Forelimb muscle (tissue), 1 donor: ENCODE measurements at places on chromosomes 11 and 22. TPM values are rescaled to one million over a fixed set of nuclear protein-coding genes. Genes with fewer than 3 reads are reported as not detected.

- DNase-seq, result no peak
Measured at GRCh38 chr11:70716986-70717775, 318.9 kb downstream of the CTTN start.

DNA sequence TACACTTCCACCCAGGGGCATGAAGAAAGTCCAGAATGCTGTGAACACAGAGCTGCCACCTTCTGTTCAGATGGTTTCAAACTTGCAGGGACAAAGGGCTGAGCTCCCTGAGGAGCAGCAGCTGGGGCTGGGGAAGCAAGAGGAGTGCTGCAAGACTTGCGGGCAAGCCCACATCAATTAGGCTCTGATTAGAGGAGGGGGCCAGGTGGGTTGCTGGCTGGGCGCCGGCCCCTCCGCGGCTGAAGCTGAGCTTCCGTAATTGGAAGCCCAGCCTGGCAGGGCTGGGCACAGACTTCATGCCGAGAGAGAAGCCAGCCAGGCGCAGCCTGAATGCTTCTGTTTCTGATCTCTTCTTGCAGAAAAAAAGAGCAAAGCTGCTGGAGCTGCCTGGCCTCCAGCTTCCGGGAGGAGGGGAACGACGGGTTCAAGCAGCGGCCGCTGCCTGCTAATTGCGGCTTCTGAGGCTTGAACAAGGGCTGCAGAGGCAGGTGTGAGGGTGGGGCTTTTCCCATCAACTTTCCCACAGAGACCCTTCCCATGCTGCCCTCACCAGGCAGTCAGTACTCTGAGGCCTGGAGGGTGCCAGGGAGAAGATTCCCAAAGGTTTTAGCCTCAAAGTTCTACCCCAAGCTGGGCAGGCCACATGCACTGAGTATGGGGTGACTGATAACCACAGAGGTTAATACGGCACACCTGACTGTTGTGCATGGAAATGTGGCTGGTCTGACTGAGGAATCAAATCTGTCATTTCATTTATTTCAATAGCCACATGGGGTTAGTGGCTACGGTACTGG is 91.1 kb upstream of the LMO1 start:
- no peak for DNase-seq

DNA sequence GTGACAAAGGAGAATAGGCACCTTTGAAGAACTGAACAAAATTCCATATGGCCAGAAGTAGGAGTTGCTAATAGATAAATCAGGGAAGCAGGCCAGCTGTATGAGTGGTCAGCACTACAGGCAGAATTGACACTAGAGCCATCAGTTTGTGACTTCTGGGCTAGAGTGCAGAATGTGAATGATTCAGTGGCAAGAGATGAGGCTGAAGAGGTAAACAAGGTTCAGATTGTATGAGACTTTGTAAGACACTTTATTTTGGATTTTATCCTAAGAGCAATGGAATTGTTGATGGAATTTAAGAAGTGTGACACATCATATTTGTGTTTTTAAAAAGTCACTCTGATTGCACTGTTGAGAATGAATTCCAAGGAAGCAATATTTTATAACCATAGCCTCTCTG is 12.9 kb downstream of the BIRC3 start:
- DNase-seq, result no peak

Gene EHF
- polyA plus RNA-seq, result not detected

DNA sequence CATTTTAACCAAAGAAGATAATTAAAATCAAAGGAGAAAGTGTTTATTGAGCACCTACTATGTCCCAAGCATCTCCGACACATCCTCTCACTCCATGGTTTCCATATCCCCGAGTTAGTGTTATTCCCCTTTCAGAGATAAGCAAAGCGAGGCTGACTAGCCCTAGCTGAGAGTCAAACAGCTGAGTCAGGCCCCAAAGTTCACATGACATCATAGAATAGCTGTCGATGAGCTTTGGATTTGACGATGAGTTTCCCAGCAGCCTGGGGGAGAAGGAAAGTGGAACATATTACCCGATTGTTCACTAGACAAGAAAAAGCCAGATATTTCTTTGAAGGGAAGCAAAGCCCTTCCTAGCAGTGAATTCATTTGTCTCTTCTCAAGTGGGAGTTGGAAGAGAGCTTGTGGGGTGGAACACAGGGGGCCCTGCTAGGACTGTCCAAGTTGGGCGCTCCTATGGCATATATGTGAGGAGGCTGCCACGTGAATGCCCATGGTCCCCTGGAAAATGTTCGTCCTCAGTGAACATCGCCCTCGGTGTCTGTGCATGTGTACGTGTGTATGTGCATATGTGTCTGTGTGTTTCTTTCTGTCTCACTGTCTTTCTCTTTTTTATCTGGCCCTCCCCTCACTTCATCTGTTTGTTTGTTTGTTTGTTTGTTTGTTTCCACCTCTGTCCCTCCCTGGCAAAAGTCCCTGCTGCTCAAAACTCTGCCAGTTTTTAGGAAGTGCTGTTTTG is 493 bp upstream of the CYTH4 start:
- no peak for DNase-seq

GRCh38 chr11:125275905-125276618 is 111.5 kb downstream of the PKNOX2 start:
- no peak for DNase-seq

Gene FADS2
- 75.9 TPM for polyA plus RNA-seq

- no peak for DNase-seq
Measured at GRCh38 chr11:122267602-122268001, 151.6 kb upstream of the BLID start.

GRCh38 chr11:71096751-71097388 is 155.5 kb downstream of the SHANK2 start:
- no peak for DNase-seq

DNA sequence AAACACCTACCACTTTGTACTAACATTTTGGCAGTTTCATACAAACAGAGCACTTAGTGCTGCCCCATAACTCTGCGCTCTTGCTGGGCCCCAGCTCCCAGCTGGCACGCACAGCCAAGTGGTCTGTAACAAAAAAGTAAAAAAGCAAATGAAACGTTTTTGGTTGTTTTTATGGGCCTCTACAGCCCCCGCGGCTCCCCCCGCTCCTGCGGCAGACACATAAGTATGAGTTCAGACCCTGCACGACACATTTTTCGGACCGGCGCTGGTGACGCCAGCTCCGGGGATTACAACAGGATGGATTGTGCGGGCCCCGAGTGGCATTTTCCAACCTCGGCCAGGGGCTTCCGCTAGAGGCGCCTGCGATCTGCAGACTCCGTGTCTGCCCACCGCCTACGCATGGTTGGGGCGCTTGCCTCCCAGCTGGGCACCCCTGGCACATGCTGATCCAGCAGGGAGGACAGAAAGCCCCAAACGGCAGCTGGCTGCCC is 418.2 kb downstream of the SOX6 start:
- DNase-seq, result no peak

GRCh38 chr11:95066716-95067038 is at the start of gene SRSF8:
Gene SRSF8 (plus strand): TSS chr11:95066919. CDS start chr11:95067227, 308 bp downstream.
- no peak for DNase-seq

- no peak for DNase-seq
Measured at GRCh38 chr11:70614034-70614681, 215.8 kb downstream of the CTTN start.

GRCh38 chr11:119195680-119196079 is 10.4 kb downstream of the NHERF4 start:
- no peak for DNase-seq
